ENCODE measurements at places on chromosomes 7 and 10. TPM values are rescaled to one million over a fixed set of nuclear protein-coding genes. Genes with fewer than 3 reads are reported as not detected.

Gene STYXL1
- 41.2 TPM for total RNA-seq

Gene CDNF
- 1.1 TPM for total RNA-seq

Gene SEC61G
- total RNA-seq, result 363 TPM

Gene CUTC
- total RNA-seq, result 31.5 TPM

Gene RHOBTB1
- total RNA-seq, result 12.6 TPM

Gene PEX1
- 6.5 TPM for total RNA-seq

Gene ELFN1
- 0.23 TPM for total RNA-seq

Gene PNLIPRP2
- not detected for total RNA-seq

Gene TRAPPC14
- total RNA-seq, result 9.6 TPM

Gene VCL
- total RNA-seq, result 153 TPM

Gene GNA12
- total RNA-seq, result 33.0 TPM

Gene NAT16
- total RNA-seq, result 0.15 TPM

Data from A549 treated with Mapracorat at 1 μM for 4 hours (cell line).